Endodermal cell (in vitro differentiated cells): ENCODE measurements at places on chromosomes 5 and 9. TPM values are rescaled to one million over a fixed set of nuclear protein-coding genes. Genes with fewer than 3 reads are reported as not detected.

GRCh38 chr5:128757196-128757959 lies 207.9 kb upstream of the SLC27A6 start:
- DNase-seq = no peak

DNA sequence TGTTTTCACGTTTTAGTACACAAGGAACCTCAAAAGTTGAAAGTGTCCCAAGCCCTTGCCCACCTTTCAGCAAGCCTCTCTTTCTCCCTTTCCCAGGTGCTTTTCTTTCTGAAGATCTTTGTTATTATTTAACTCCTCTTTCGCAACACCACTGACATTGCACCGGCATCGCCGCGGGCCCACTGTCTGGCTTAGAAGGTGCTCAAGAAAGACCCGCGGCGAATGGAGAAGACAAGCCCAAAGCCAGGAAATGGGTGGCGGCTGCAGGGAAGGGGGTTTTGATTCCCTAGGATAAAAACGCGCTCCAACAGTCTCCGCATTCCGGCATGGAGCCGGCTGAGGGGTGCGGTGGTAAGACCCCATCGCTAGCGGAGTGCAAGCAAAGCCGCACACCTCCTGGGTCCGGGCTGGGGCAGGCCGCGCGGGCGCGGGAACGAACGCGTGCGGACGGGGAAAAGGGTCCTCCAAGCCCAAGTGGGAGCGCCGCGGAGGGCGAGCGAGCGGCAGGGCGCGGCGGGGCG lies 404 bp upstream of the AFAP1L1 start:
- peak; percentile 82 for DNase-seq

DNA sequence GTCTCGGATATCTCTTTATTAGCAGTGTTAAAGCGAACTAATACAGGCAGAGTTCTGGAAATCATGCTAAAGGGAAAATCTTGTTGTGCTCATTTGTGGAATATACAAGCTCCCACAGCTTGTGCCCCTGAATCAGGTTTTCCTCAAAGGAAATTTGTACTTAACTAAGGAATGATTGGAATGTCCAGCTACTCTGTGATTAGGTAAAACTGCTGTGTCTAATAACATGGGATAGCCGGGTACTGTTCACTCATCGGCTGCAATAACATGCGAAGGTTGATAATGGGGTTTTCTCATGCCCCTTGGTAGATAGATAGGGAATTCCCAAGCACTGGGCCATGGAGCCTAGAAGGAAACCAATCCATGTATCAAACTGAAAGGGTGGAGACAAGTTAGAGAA lies 306.7 kb downstream of the NR2F1-AS1 start:
- DNase-seq = no peak

DNA sequence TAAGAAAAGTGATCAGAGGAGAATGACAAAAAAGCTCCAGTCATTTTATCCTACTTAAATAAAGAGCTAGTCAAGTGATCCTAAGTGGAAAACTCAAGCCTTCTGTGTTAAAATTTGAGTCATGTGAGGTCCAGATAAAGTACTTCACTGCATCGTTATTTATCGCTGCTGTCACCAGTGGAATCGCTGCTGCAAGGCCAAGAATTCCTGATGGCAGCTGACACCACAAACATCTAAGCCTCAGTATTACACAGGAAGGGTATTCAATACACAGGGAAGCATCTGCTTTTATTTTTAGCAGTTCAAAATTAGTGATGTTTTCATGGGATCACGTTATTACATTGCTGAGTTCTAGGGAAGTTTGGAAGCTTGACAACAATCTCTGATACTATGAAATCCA lies 190.3 kb downstream of the GOLPH3 start:
- no peak for DNase-seq

DNA sequence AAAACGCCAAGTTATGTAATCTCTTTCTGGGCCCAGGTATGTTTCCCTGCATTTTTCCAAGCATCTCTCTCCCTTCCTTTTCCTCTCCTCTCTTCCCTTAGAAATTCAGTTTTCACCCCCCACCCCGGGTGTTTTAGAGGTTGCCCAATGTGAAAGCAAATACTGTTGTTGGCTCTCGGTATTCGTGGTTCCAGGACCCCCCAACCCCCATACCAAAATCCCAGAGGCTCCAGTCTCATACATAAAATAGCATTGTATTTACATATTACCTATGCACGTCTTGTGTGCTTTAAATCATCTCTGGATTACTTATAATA lies 48.8 kb downstream of the ACER2 start:
- no peak for DNase-seq

DNA sequence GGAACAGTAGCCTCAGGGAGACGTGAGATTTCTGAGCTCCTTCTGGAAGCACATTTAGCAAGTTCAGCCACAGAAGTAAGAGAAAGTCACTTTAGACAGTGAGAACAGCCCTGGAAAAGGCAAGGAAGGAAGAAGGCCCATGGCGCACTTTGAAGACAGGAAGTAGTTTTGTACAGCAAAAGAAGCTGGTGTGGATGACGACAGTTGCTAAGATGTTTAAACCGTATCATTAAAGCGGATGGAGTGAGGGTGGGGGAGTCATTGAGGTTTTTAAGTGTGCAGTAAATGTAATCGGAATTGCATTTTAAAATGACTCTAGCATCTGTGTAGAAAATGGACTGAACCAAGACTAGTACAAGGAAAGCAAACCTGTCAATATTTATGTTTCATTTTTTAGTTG lies 15.3 kb upstream of the TRPM3 start:
- no peak for DNase-seq

The WWC1 gene
- 17.7 and 18.4 TPM in 2 replicates for total RNA-seq

GRCh38 chr5:129906177-129906887 lies 2.1 kb downstream of the CHSY3 start:
- peak; percentile 70 for DNase-seq

The SLC6A19 gene
- 0.15 and 0.16 TPM in 2 replicates for total RNA-seq

DNA sequence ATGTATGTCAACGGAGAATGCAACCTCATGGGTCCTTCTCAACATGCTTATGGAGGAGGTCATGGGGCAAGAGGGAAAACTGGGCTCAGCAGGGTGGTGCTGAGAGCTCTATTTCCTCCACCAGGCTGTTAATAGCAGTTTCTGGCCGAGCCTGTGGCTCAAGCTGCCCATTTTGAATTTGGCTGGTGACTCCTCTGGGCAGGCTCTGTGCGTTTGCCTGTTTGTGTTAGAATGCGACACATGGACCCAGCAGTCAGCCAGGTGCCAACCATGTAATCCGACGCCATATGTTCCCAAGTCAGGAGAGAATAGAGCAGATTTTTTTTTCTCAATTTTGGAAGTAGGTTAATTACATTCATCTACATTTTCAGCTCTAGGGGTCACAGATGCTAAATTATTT lies 387.7 kb upstream of the CLINT1 start:
- no peak for DNase-seq

The HMCN2 gene
- 2.3 to 3.9 TPM (median 3.7 TPM) in 3 replicates for total RNA-seq

DNA sequence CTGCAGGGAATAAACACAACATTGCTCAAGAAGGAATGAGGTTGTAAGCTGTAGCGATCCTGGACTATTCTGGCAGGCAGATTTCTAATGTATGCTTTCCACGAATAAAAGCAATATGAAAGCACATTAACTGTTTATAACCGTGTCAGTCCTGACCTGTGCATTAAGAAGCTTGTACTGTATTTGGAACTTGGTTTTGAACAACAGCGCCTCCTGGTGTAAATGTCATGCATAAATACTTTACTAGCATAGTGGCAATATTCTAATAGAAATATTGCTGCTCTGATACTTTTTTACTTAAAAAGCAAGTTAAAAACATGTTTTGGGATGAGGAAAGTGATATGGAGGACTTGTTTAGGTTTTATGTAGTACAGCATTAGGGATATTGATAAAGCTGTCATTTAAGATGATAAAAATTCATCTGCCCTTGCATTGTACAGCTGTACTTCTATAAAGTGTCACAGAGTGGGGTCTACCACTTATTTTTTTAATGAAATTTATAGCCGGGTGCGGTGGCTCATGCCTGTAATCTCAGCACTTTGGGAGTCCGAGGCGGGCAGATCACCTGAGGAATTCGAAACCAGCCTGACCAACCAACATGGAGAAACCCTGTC lies 70.7 kb upstream of the GNE start:
- no peak for DNase-seq

DNA sequence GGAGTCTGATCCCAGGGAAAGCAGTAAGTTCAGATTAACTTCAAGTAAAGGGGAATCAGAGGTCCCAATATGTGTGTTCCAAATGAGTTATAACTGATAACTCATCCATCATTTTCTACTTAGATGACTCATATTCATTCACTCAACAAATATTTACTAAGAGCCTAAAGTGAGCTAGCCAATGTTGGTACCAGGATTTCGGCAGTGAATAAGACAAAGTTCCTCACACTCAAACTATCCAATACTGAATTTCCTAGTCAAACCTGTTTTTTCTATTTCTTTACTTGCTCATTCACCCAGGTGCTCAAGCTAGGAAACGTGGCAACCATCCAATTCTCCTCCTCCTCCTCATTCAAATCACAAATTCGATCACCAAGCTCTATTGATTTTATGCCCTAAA lies 25.8 kb downstream of the FBXW2 start:
- DNase-seq = no peak

GRCh38 chr5:18395126-18396110 lies 761.2 kb downstream of the TAF11L14 start:
- DNase-seq = no peak

- no peak for DNase-seq
Observed at GRCh38 chr5:110342683-110343082, 383.8 kb downstream of the TMEM232 start.

The GABBR2 gene
- 1.3 and 2.2 TPM in 2 replicates for total RNA-seq

The FOXI1 gene
- total RNA-seq = 3.5 and 4.7 TPM in 2 replicates

GRCh38 chr5:32276173-32276853 lies 36.4 kb downstream of the MTMR12 start:
- peak; percentile 66 for DNase-seq

DNA sequence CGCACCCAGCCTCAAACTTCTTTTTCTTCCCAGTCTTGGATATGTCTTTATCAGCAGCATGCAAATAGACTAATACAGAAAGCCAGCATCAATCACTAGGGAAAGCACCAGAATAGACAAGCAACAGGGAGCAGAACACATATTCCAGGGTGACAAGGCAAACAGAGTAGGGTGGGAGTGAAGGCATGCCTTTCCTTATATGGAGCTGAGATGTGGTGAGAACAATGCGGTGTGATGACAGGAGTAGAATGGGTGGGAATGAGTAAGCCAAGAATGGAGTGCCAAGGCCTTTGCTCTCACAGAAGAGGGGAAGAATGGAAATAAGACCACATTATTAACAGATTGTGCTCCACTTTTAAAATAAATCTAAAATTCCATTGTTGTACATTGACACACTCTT lies 115.6 kb downstream of the CETN3 start:
- DNase-seq = peak; percentile 63
